IMR-90 (cell line): ENCODE measurements at places on chromosomes 1 and 21. TPM values are rescaled to one million over a fixed set of nuclear protein-coding genes. Genes with fewer than 3 reads are reported as not detected.
A peak's percentile ranks its signal among the peaks of the same experiment; 100 is the strongest.

NBPF4 gene
- total RNA-seq, result not detected in 2 replicates

NBPF10 gene
- total RNA-seq, result 1.1 and 1.4 TPM in 2 replicates

PCP4L1 gene
- total RNA-seq, result not detected in 2 replicates

- H3K27me3 ChIP-seq, result no peaks in the 10 kb centered on the region
- peaks cover 15% of the 10 kb centered on the region for H3K4me1 ChIP-seq
- no peaks in the 10 kb centered on the region for H3K36me3 ChIP-seq
- no peak overlapping the region for H3K4me3 ChIP-seq
- H3K27ac ChIP-seq, result no peak overlapping the region
Observed at GRCh38 chr1:172818841-172819527, 160.1 kb downstream of the FASLG start.

DNA sequence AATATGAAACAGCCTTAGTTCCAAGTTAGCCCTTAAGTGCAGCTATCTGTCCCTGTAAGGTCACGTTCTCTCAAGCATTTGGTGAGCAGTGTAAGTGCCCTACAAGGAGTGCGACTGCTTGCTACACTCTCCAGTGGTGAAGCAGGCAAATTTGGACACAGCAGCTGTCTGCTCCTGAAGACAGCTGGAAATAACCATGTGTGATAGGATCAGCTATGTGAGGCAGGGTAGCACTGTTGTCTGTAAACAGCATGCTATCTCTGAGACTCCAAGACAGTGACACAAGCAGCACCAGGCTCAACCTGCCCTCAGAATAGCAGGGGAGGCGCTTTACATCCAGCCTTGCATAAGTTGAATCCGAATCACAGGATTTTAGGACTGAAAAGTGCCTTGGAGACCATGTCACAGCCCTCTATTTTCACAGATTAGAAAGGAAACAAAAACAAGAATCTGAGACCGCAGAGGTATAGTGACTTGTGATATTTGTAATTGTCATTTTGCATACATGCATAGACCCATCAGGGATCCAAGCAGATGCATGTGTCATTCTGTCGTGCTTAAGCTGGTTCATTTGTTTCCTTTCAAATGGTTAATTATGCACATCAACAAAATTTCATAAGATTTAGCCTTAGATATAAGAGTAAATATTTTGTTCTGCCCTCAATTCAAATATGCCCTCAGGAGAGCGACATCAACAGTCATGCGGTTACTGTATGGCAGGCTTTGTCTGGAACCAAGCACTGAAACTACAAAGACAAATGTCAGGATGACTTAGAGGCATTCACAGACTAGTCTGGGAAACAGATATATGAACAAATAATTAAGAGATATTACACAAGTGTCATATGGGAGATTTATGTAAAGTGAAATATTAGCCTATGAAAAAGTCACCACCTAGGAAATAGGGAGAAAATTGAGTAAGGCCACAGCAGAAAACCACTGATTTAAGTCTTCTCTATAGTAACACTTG, 134.9 kb upstream of the NRIP1 start:
- peaks cover 3% of the 10 kb centered on the region for H3K27me3 ChIP-seq
- no peaks in the 10 kb centered on the region for H3K36me3 ChIP-seq
- H3K4me1 ChIP-seq, result no peaks in the 10 kb centered on the region
- H3K4me3 ChIP-seq, result no peak overlapping the region
- no peak for DNase-seq

DNA sequence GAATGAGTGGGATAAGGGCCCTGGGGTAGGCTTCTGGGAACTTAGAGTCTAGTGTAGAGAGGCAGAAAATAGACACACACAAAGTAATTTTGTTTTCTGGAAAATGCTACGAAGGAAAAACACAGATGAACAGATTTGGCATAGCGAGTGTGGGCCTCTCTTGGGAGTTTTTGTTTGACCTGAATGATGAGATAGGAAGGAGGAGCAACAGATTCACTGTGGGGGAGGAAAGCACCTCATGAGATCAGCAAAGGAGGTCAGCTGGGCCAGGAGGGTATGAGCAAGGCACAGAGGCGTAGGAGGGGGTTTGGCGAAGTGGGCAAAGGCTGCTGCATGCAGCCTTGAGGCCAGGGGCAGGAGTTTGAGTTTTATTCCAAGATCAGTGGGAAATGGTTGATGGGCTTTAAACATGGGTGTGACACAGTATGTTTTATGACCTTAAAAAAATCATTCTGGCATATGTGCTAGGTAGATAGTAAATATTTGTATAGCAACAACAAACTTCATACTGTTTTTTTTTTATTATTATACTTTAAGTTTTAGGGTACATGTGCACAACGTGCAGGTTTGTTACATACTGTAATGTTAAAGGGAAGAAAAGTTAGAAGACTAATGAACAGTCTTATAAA, 57.9 kb downstream of the FGGY start:
- H3K4me1 ChIP-seq, result peaks cover 2% of the 10 kb centered on the region; the same call in 1 of the 2 replicates
- H3K27me3 ChIP-seq, result no peaks in the 10 kb centered on the region
- H3K36me3 ChIP-seq, result 0 out of 2 replicates have a peak, but pooled peaks cover 1% of the 10 kb centered on the region
- DNase-seq, result no peak
- no peak overlapping the region for H3K4me3 ChIP-seq
- no peak overlapping the region for H3K27ac ChIP-seq

DNA sequence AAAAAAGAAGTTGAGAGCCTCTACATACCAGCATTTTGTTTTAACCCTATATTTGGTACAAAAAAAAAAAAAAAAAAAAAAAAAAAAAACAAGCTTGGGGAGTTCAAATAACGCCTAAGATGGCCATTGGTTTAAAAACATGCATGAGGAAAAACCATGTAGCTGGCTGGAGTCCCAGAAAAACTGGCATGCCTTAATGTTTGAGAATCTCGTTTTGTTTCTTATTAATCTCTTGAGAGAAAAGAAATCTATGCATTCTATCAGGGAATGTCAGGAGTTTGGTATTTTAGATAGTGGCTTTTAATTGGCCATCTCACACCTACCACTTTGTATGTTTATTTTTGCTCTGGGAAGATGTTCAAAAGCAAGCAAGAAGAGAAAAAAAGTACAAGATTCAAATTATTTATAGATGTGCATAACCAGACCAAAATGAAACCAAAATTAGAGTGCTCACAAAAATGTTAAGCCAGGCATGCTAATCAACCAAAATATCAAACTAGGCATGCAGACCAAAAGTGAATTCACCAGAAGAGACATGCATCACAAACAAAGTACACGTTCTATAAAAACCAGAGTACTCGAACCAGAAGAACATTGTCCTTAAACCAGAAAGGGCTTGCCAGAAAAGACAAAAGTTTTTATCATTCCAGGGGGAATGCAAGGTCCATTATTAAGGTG, 156.6 kb downstream of the AK5 start:
- H3K27me3 ChIP-seq, result no peaks in the 10 kb centered on the region
- peak; percentile 79 for DNase-seq
- H3K4me3 ChIP-seq, result peak overlapping the region; percentile 37; the same call in 1 of the 2 replicates
- peaks cover 7% of the 10 kb centered on the region for H3K4me1 ChIP-seq
- peak overlapping the region; percentile 80; the same call in 1 of the 2 replicates for H3K27ac ChIP-seq

- no peak overlapping the region for H3K4me3 ChIP-seq
- DNase-seq, result no peak
- no peaks in the 10 kb centered on the region for H3K36me3 ChIP-seq
- H3K27me3 ChIP-seq, result no peaks in the 10 kb centered on the region
- H3K27ac ChIP-seq, result no peak overlapping the region
- no peaks in the 10 kb centered on the region for H3K4me1 ChIP-seq
Observed at GRCh38 chr1:233673261-233673946, 59.5 kb downstream of the KCNK1 start.

GRCh38 chr1:225746361-225747179, 31.1 kb upstream of the SRP9 start:
- H3K4me3 ChIP-seq, result peak overlapping the region; percentile 35
- no peaks in the 10 kb centered on the region; the same call in 1 of the 2 replicates for H3K4me1 ChIP-seq
- DNase-seq, result peak; percentile 90
- H3K27me3 ChIP-seq, result 0 out of 2 replicates have a peak, but pooled peaks cover 2% of the 10 kb centered on the region
- peak overlapping the region; percentile 84 for H3K27ac ChIP-seq
- H3K36me3 ChIP-seq, result no peaks in the 10 kb centered on the region

DNA sequence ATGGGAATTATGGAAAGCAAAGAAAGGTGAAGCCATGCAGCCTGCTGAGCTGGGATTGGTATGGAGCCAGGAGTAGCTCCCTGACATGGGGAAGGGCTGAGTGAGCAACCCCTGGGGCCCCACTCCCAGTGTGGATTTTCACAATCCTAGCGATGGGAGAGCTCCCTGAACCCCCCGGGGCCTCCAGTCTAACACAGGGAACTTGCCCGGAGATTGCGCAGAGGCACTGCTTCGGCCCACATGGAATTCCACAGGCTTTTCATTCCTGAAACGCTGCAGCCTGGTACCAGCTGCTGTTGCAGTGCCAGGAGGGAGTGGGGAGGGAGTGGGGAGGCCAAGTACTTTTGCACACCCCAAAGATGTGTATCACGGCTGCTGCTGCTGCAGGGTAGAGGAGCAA, 110.4 kb upstream of the C21orf91 start:
- no peak overlapping the region for H3K4me3 ChIP-seq
- no peak overlapping the region for H3K27ac ChIP-seq
- DNase-seq, result no peak

- no peak for DNase-seq
- H3K36me3 ChIP-seq, result no peaks in the 10 kb centered on the region
- H3K4me3 ChIP-seq, result no peak overlapping the region
- H3K27ac ChIP-seq, result no peak overlapping the region
Observed at GRCh38 chr1:20348326-20348915, 57.7 kb downstream of the VWA5B1 start.
